ENCODE measurements at places on chromosomes 11 and 22.

- DNase-seq: no peak
These were observed 16.0 kb downstream of the TXN2 start for GRCh38 chr22:36465232-36466021.

DNA sequence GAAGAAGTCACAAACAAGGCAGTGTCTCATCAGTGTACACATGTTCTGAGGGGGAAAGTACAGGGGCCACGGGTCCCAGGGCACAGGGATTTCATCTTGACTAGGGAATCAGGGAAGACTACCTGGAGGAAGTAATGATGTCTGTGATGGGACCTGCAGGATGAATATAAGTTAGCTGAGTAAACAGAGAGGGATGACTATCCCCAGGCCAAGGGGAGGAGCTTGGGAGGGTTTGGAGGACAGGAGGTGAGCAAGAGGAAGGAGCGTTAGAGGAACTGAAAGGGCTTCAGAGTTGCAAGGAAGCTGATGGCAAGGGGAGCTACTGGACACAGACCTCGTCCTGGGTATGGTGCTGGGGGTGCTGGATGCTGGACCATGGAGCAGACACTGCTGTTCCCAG lies 56.4 kb downstream of the TRAF6 start:
- DNase-seq: no peak

- DNase-seq: no peak
These were observed 81.9 kb upstream of the PICALM start for GRCh38 chr11:86150847-86151173.

DNA sequence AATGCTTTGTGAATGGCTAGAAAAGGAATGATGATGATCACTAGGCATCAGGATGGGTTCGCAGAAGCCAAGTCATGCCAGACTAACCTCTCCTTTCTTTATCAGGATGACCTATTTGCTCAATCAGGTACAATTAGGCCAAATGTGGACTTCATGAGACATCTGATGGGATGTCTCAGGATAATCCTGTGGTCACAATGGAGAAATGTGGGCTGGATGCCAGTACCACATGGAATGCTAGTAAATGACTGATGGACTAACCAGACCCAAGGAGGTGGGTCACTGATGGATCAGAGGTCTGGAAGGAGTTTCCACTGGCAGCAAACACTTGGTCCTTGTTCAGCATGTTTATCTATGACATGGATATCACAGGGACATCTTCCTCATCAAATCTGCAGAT lies 94.8 kb upstream of the PHOX2A start:
- DNase-seq: no peak
